Activated naive CD4-positive, alpha-beta T cell treated with anti-CD3 and anti-CD28 coated beads, Interleukin-2, amount 10 ng/mL, durations not matched to agents 5 hours and 36 hours (primary cell): ENCODE measurements at places on chromosomes 6 and 20. TPM values are rescaled to one million over a fixed set of nuclear protein-coding genes. Genes with fewer than 3 reads are reported as not detected.

HLA-DPB1 gene
- 19.2 TPM for total RNA-seq

PEX6 gene
- total RNA-seq, result 28.3 TPM

APOM gene
- total RNA-seq, result 3.8 TPM

CD24 gene
- 0.10 TPM for total RNA-seq

SRMS gene
- total RNA-seq, result not detected

CGA gene
- not detected for total RNA-seq

CDYL gene
- 22.6 TPM for total RNA-seq

RIPPLY2 gene
- not detected for total RNA-seq

PPP1R18 gene
- 254 TPM for total RNA-seq

MEP1A gene
- not detected for total RNA-seq

NOX3 gene
- total RNA-seq, result not detected

ZKSCAN3 gene
- 6.6 TPM for total RNA-seq

TMC2 gene
- not detected for total RNA-seq

SRSF12 gene
- total RNA-seq, result not detected

BPIFB1 gene
- total RNA-seq, result not detected

RIMS4 gene
- total RNA-seq, result not detected

NRN1 gene
- total RNA-seq, result 16.4 TPM

BTBD3 gene
- 3.9 TPM for total RNA-seq

BICRAL gene
- total RNA-seq, result 25.4 TPM

PROKR2 gene
- total RNA-seq, result not detected

BMP6 gene
- not detected for total RNA-seq

EEF1A1 gene
- 13,659 TPM for total RNA-seq

GINM1 gene
- total RNA-seq, result 19.3 TPM

MEI4 gene
- total RNA-seq, result not detected

UBR2 gene
- 32.1 TPM for total RNA-seq

SLC32A1 gene
- not detected for total RNA-seq

PAK5 gene
- not detected for total RNA-seq

FERMT1 gene
- total RNA-seq, result not detected

TBC1D32 gene
- total RNA-seq, result 11.2 TPM

EDN1 gene
- not detected for total RNA-seq

F13A1 gene
- not detected for total RNA-seq
